ENCODE measurements at places on chromosomes 11 and 22.
A peak's percentile ranks its signal among the peaks of the same experiment; 100 is the strongest.

- no peak for DNase-seq
Measured at GRCh38 chr11:128581561-128582272, 5.6 kb downstream of the ETS1 start.

- DNase-seq = peak; percentile 40
Measured at GRCh38 chr11:118522571-118523072, 4.7 kb upstream of the TTC36 start.

DNA sequence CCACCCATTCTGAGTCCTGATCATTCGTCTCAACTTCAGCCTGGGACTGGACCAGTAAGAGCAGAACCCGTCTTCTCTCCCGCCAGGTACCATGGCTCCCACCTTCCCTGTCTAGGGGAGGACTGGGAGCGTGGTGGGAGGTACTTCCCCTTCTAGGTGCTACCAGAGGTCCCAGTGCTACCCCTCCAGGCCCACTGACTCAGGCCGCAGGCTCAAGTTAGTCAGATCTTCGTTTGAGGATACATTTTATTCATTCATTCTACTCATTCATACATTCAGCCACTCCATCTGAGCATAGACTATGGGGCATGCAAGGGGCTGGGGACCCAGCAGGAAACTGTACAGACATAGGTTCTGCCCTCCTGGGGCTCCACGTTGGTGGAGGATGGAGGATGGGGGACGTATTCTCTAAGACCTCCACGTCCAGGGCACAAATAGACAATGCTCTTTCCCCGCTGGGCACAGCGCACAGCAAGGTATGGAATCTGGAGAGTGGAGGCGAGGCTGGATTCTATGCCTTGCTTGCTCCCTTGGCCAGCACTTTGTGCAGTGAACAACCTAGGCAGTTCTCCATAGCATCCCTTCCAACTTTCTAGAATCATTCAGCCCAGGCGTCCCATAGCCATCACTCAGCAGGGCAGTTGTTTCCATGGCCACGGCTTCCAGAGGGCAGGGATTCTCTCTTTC lies 1.0 kb upstream of the RAB3IL1 start:
- no peak for DNase-seq

GRCh38 chr11:67996622-67997474 lies 7.0 kb downstream of the UNC93B1 start:
- DNase-seq = peak; percentile 37

DNA sequence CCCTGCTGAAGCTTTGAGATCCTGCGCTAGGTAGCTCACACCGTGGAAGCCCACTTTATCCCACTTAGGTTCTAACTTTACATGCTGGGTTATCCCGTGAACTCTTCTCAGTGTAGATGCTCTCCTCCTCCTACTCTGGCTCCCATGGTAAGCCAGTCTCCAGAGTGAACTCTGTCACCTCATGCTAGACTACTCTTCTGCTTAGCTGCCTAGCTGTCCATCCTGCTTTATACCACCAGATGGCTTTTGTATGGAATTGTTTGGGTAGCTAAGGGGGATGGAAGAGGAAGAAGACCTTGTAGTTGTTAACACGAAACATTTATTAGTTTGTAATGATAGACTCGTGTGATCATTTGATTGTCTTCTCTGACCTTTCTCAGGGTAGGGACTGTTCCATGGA lies 46.8 kb downstream of the EMSY start:
- DNase-seq = no peak

DNA sequence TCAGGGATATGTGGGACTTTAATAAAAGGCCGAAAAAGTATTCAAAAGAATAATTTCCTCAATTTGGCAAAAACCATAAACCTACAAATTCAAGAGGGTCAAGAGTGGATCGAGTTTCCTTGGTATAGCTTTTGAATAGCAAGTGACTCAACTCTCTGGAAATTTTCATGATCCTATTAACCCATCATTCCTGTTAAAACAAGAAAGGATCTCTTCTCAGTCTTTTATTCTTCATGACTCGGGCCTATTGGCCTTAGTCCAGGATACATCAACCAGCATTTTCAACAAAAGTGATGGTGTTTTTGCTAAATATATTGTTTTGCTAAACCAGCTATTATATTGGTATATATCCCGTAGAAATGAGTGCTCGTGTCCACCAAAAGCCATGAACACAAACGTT lies 110.3 kb downstream of the ATXN10 start:
- DNase-seq = no peak

- DNase-seq = peak; percentile 78
Measured at GRCh38 chr22:40922484-40923303, 28.5 kb upstream of the RBX1 start.

DNA sequence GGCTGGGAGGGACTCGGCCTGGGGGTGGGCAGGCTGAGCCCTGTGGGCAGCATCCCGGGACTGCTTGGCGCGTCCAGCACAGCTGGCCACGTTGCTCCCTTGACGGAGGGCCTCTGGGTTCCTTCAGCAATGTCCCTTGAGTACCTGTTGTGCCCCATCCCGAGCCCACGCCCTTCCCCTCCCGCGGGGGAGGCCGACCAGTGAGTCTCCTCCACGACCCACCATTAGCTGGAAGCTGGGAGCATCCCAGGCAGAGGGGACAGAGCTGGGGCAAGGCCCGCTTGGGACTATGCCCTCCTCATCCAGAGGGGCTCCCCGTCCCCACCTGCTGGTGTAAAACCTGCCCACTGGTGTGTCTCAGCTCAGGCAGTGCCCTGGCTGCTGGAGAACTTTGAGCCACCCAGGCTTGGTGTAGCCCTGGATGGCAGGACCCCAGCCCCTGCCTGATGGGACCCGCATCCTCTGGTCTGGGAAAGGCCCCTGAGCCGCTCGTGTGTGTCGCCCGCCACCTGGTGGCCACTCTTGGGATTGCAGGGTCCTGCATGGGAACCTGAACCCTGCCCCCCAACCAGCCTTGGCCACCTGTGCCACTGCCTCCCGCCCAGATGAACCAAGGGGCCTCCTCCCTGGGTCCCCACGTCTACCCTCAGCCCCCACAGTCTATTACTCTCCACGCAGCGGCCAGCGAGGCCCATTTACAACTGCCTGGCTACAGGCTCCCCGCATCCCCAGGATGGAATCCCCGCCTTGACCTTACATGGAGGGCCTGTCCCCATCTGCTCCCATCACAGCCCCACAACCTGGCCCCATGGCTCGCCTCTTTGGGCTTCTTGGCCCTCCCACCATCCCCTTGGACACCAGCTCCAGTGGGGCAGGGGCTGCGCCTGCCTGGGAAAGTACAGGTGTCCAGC lies 16.6 kb upstream of the ARHGAP8 start:
- peak; percentile 43 for DNase-seq

DNA sequence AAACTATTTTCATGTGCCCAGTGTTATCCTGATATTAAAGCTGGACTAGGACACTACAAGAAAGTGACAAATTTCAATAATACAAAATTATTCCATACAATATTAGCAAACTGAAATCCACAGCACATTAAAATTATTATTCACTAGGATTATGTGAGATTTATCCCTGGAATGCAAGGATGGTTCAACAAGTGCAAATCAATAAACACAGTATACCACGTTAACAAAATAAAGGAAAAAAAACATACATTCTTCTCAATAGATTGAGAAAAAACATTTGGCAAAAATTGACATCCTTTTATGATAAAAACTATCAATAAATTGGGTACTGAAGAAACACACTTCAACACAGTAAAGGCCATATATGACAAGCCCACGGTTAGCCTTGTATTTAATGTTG lies 1758.2 kb upstream of the RAG2 start:
- no peak for DNase-seq

- peak; percentile 82 for DNase-seq
Measured at GRCh38 chr22:26461188-26461810, 22.3 kb downstream of the HPS4 start.

GRCh38 chr11:37353192-37353591 lies 755.2 kb upstream of the RAG2 start:
- DNase-seq = no peak

DNA sequence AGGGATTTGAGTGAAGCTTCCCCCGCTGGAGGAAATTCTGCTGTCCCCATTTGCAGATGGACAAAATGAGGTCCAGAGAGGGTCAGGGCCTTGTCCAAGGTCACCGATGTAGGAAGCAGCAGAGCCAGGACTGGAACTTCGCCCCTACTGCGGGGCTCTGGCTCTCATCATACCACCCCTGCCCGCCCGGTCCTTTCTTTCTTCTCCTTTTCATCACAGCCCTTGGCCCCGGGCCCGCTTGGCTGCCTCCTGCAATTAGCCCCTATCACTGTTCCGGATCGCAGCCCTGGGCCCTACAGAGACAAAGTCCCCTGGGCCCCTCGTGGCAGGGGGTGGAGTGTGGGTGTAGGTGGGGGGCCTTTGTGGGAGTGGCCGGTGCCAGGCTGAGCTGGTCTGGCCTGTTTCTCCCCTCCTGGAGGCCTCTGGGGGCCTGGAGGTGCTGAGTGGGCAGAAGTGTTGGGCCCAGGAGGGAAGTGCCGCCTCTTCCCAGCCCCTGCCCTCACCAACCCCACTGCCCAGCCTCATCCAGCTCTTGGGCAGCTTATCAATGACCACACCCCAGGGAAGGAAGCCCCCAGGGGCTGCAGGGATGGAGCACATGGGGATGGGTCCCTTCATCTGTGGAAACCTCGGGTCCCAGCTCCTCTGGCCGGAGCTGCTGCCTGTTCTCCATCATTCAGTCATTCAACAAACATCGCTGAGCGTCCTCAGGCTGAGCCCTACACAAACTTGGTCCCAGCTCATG lies 3.4 kb downstream of the EMID1 start:
- DNase-seq = no peak

GRCh38 chr22:40326905-40327735 lies 19.2 kb upstream of the ADSL start:
- no peak for DNase-seq

- no peak for DNase-seq
Measured at GRCh38 chr11:30719371-30719770, 133.2 kb upstream of the MPPED2 start.

DNA sequence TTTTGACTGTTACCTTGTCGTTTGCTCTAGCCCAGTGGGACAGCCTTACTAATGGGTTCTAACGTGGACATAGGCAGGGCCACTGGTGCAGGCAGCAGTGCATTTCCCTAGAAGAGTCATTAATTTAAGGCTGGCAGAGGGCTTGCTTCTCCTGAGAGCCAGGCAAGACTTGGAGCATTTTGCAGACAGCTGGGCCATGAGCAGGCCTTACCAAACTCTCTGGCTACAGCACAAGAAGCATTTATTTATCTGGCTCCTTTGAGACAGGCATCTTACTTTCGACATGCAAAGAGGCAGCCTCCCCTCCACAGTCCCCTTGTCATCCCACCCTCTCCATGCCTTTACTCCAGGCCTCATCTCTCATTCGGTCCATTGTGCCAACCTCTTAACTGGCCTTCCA lies 139.9 kb downstream of the CSNK2A3 start:
- peak; percentile 75 for DNase-seq

GRCh38 chr11:35911013-35911412 lies 32.8 kb upstream of the LDLRAD3 start:
- no peak for DNase-seq

DNA sequence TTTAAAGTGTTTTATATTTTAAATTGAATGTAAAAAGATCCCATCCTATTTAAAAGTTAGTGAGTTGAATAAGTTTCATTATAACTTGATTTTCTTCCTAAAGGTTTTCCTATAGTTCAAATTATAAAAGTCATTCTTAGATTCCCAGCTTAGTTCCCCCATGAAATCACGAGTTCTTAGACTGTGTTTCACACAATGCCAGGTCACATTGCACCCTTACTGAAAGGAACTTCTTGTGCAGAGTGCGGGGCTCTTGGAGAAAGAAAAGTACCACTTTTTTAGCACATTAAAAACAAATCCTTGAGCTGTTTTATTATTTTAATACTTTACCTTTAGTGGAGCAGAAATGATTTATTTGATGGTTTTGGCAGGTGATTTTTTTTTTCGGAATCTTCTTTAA lies 15.6 kb downstream of the GRAP2 start:
- DNase-seq = no peak

DNA sequence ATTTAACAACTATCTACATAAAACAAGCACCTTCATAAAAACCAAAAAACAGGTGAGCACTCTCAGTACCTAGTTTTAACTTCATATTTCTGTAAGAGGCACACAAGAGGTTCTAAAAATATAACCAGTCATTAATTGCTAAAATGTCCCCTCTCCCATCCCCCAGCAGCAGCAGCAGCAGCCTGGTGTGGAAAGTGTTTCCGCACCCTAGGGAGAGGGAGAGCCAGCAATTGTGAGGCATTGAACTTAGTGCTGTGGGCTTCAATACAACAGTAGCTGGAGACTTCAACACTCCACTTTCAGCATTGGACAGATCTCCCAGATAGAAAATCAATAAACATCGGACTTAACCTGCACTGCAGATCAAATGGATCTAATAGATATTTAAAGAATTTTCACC lies 1158.5 kb downstream of the JRKL start:
- no peak for DNase-seq

DNA sequence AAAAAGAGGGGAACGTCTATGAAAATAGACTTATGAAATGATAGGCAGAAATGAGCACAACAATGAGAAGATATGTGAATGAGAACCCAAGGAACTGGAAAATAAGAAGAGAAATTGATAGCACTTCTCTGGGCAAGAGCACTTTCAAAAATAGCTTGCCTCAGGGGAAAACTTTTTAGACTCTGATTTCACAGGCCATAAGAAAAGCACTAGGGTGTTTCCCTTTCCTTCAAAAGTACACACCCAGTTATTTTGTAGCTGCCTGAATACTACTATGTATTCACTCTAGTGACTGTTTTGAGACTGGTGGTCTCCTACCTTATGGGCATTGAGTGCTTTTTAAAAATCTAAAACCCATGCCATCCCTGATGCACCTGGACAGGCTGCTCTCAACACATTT lies 172.3 kb upstream of the SOX6 start:
- DNase-seq = no peak

DNA sequence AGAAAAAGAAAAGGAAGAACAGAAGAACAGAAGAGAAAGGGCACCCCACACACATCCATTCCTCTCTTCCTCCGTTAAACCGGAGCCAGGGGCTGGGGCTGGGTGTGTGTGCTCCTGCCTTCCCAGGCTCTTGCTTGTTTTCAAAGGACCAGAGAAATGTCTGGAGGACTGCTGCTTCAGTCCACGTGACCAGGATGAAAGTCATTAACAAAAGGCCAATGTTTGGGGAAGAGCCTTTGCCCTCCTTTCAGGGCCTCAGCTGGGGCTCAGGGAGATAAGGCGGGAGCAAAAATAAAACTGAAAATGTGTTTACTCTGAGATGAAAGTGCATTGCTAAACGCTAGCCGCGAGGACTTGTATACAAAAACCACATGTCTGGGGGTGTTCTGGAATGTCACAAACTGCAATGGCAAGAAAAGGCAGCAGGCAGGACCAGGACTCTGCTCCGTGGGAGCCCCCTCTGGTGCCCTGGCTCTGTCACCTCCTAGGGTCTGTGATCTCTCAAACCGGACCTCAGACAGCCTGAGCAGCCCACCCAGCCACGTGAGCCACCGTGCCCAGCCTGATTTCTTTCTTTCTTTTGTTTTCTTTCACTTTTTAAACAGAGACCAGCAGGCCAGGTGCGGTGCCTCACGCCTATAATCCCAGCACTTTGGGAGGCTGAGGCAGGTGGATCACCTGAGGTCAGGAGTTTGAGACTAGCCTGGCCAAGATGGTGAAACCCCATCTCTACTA lies 31.6 kb upstream of the MYH9 start:
- DNase-seq = no peak

GRCh38 chr11:81970886-81971285 lies 762.8 kb downstream of the FAM181B start:
- DNase-seq = no peak

GRCh38 chr22:38106814-38107578 lies 3.5 kb downstream of the BAIAP2L2 start:
- DNase-seq = no peak

- DNase-seq = no peak
Measured at GRCh38 chr11:128580612-128581011, 6.7 kb downstream of the ETS1 start.

- DNase-seq = no peak
Measured at GRCh38 chr22:20145832-20146223, 5.0 kb downstream of the CCDC188 start.
